ENCODE measurements at places on chromosomes 11 and 22.

GRCh38 chr22:44860311-44860710, 107.9 kb downstream of the ARHGAP8 start:
- DNase-seq, result no peak

DNA sequence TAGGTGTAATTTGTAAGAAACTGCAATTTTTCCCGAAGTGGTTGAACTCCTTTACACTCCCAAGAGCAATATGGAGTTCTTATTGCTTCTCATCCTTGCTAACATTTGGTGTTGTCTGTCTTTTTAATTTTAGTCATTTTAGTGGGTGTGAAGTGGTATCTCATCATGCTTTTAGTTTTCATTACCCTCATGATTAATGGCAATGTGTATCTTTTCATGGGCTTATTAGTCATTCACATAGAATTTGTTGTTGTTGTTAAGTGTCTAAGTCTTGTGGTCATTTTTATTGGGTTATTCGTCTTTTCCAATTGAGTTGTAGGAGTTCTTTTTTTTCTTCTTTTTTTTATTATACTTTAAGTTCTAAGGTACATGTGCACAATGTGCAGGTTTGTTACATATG, 238.3 kb upstream of the SESN3 start:
- DNase-seq, result no peak

- no peak for DNase-seq
These were observed 27.3 kb downstream of the MARK2 start for GRCh38 chr11:63866211-63866610.

DNA sequence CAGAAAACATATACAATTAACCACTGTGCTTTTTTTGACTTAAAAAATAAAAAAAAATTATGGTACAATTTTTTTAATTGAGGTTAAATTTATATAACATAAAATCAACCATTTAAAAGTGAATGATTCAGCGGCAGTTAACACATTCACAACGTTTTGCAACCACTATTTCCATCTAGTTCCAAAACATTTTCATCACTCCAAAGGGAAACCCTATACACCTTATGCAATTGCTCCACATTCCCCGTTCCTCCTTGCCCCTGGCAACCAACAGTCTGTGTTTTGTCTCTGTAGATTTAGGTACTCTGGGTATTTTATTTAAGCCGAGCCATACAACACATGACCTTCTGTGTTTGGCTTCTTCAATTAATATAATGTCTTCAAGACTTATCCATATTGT, 15.3 kb downstream of the DDI1 start:
- DNase-seq, result no peak

DNA sequence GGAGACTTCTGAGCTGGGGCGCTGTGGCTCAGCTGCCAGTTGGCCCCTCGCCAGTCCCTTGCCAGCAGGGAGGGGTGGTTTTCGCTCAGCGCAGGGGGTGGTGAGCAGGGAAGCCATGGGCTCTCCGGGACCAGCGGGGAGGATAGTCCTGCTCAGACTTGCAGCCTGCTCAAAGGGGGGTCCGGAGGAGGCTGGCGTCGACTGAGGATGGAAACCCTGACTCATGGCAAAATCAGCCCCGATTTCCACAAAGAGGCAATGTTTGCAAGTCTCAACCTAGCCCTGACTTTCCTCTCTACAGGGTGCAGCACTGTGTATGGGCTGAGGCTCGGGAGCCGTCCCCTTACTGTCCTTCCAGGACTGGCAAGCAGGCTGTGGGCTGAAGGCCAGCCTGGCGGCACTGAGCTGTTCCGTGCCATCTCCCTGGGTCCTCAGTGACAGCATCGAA, 35.1 kb downstream of the FBLN1 start:
- peak; percentile 38 for DNase-seq

- no peak for DNase-seq
These were observed 7.6 kb upstream of the VPS37C start for GRCh38 chr11:61168800-61169199.

- peak; percentile 57 for DNase-seq
These were observed 28.2 kb upstream of the JAM3 start for GRCh38 chr11:134040386-134041302.

- DNase-seq, result no peak
These were observed 531.2 kb downstream of the KCNA4 start for GRCh38 chr11:29485641-29486040.

DNA sequence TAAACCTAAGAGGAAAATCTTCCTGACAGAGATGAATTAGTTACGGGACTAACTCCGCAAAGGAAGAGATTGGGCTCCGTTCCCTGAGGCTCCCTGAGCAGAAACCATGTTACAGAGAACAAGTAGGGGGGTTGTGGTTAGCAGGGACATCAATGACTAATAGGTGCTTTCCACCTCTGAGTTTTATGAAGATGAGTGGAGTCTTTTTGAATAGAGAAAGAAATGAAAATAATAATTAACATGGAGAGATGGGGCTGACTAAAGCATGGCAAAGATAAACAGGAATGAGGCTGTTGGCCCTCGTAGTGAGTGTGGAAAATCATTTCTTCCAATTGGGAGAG, 47.5 kb upstream of the PICALM start:
- no peak for DNase-seq

DNA sequence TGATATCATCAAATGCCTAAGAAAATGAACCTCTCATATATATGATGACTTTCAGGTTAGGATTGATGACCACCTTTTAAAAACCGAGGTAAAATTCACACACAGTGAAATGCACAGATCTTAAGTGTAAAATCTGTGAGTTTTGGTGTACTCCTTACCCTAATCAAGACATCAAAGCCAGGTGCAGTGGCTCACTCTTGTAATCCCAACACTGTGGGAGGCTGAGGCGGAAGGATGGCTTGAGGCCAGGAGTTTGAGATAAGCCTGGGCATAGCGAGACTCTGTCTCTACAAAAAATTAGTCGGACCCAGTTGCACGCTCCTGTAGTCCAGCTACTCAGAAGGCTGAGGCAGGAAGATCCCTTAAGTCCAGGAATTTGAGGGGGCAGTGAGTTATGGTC, 140.4 kb downstream of the UVRAG start:
- no peak for DNase-seq

DNA sequence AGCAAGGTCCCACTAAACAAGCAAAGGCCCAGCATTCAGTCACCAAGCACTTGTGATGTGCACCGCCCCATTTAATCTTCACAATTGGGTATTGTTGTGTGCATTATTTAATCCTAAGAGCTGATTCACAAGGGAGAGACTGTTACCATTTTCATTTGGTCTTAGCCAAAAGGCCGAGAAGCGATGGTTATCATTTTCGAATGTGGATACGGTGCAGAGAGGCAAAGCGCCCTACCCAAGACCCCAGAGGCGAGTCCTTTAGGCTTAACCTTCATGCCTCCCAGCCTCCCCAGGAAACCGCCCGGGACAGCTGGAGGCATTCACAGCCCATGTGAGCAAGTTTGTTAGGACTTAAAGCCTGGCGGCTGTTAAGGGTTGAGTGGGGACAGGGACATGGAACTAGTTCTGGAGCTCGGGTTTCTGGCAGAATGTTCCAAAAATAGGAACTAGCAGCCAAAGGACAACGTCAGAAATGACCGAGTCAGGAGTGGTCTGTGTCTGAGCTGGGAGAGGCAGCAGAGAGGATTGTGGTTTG, 13.0 kb upstream of the UPK3A start:
- no peak for DNase-seq

GRCh38 chr11:110797453-110797852, 85.2 kb upstream of the ARHGAP20 start:
- no peak for DNase-seq

DNA sequence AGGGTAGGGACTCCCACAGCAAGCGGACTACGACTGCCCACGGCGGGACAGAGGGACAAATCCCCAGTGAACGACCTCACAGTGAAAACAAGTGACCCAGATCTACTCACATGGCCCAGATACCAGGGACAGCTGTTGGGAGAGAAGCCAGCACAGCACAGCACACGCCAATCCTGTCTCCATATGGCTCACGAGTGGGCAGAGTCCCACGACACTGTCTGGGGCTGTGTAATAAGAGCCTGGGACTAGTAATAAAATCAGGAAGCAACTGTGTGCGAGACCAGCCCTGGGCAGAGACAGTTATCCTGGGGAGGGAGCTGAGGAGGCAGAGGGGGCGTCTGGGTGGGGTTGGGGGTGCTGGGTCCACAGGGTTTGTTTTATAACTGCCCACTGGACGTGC, 385.0 kb downstream of the CTTN start:
- no peak for DNase-seq

- DNase-seq, result no peak
These were observed 356.9 kb upstream of the LRRC4C start for GRCh38 chr11:41816396-41816795.

DNA sequence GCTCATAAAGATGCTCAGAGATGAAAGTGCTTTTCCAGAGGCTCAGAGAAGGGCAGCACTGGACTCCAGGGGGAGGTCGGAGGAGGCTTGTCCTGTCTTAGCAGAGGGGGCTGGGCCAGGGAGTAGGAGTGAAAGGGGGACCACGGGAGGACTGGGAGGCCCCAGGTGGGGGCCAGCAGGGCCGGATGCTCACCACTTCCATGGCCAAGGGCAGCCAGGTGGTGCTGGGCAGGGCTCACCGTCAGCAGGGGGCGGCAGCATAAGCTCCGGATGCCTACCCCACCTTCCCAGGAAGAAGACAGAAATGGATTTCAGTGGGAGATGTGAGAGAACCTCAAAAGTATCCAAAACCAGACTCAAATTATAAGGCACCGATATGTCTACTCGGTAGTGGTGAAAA, 11.0 kb downstream of the RAB36 start:
- no peak for DNase-seq

DNA sequence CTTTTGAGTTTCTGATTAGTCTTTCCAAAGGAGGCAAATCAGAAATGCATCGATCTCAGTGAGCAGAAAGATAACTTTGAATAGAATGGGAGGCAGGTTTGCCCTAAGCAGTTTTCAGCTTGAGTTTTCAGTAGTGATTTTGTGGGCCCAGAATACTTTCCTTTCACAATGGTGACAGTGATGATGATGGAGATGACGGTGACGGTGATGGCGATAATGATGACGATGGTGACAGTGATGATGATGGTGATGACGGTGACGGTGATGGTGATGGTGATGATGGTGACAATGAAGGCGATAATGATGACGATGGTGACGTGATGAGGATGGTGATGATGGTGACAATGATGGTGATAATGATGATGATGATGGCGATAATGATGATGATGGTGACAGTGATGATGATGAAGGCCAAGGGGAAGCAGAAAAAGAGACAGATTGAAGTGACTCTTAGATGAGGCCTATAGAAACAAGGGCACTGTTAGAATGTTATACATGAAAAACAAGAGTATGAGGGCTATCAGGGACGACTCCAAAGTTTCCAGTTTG, 153.4 kb upstream of the B3GAT1 start:
- no peak for DNase-seq

DNA sequence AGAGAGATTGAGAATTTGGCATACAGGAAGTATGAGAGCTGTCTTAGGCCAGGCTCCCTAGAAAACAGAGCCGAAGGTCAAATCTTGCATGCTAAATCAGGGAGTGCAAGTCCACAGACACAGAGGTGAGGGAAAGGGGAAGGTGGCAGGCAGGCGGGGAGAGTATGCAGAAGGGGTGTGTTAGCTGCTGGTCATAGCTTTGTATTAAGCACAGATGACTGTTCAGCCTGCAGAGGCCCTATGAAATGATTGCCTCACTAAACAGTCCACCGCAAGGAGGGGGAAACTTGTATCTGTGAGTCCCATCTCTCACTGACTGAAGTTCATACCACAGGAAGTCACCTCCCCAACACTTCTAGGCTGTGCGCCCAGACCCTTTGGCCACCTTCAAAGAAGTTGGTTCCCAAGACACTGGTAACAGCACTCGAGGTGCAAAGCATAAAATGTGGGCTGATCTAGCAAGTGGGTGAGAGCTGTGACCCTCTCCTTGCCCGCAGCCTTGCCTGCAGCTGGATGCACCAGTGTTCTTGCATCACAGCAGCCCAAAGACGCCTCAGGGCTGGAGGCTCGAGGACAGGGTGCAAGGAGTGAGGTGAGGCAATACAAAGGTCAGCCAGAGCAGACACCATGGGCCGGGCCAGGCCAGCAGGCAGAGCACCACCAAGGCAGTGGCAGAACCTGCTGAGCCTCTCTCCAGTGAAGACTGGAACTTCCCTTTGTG, 115.3 kb upstream of the TBCEL start:
- no peak for DNase-seq

GRCh38 chr11:17508791-17509190, 32.1 kb upstream of the ABCC8 start:
- DNase-seq, result no peak

- DNase-seq, result no peak
These were observed 12.0 kb downstream of the ATXN10 start for GRCh38 chr22:45683680-45684079.

GRCh38 chr11:134207538-134208239, 16.1 kb downstream of the NCAPD3 start:
- DNase-seq, result peak; percentile 15

GRCh38 chr11:45100339-45100738, 46.1 kb upstream of the PRDM11 start:
- no peak for DNase-seq

- DNase-seq, result peak; percentile 91
These were observed 88.8 kb upstream of the BARX2 start for GRCh38 chr11:129286813-129287212.

DNA sequence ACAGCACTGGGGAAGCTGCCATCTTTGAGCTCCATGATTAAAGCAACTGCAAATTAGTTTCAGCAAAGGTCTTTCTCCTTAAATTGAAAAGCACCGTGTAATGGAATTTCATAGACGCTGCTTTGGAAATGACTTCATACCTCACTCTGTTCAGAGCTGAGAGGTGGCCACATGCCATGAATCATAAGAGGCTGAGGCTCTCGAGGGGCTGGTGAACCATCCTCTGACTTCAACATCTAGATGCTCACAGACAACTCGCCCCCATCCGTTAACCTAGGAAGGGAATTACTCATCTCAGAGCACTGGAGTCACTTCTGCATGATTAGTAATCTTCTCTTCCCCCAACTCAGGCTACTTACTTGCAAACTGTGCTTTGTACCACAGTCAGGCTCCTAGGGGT, 122.3 kb downstream of the RCN1 start:
- no peak for DNase-seq

GRCh38 chr11:72069200-72069599, 11.1 kb downstream of the NUMA1 start:
- DNase-seq, result no peak

DNA sequence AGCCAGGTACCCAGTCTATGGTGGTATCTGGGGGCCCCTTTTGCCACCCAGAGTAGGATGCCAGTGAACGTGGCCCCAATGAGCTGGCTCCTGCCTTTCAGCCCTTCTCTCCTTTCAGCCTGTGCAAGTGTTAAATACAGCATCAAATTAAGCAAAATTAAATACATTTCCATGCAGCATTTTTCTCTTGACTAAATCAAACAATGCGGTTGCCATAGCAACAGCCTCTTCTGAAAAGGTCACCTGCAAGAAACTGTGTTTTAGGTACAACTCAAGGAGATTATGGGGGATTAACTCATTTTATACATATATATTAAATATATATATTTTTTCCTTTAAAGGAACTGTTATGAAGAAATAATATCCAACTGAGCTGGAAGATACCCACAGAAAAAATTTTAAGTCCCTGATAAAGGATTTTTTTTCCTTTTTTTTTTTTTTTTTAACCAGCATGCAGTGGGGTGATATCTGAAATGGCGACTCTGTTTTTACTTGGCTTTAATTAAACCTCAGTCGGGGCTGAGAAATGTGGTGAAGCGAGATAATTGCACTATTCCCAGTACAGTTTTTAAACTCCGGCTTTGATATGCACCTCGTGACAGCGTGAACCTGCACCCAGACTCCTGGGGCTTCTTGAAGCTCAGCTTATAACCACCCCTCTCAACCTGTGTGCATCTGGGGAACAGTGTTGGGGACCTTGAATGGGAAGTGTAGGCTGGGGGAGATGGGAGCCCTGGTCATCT, 115.3 kb downstream of the PKNOX2 start:
- no peak for DNase-seq

All from SHP77 (cell line).